ENCODE measurements at places on chromosomes 3 and 15.

- no peak for DNase-seq
Measured at GRCh38 chr3:83189634-83190033, 1428.2 kb upstream of the GBE1 start.

- DNase-seq = no peak
Measured at GRCh38 chr3:196336319-196337145, 1.7 kb downstream of the TM4SF19 start.

GRCh38 chr15:69141286-69141701 is 19.1 kb upstream of the GLCE start:
- DNase-seq = no peak

DNA sequence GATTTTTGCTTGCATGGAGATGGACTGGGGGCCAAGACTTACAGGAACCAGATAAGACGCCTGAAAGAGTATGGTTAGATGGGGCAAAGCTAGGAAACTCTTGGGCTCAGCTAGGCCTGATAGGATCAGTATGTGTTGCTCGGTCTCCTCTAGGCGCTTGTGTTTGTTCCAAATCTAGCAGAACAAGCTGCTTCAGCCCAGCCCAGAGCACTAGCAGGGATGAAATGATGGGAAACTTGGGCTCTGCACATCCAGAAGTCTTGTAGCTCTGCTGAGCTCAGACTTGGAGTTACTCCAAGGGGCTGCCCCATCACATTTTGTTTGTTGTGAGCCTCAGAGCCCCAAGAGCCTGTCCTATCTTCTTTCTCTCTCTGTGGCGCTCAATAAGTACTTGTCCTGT is 34.7 kb downstream of the FOXL2 start:
- no peak for DNase-seq

DNA sequence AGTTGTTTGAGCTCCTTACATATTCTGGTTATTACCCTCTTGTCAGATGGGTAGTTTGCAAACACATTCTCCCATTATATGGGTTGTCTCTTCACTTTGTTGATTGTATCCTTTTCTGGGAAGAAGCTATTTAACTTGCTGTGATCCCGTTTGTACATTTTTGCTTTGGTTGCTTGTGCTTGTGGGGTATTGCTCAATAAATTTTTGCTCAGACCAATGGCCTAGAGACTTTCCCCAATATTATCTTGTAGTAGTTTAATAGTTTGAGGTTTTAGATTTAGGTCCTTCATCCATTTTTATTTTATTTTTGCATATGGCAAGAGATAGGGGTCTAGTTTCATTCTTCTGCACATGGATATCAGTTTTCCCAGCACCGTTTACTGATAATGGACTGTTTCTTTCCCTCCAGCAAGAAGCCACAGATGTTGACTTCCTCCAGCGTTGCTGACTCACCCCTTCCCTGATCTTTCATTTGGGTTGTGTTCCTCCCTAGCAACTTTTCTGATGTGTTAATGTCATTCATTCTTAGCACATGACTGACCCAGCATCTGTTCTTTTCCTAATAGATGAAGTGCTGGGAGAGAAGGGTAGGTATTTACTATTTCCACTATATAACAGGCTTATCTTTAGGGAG is 166.7 kb upstream of the SGO1 start:
- DNase-seq = no peak

GRCh38 chr3:105527535-105527934 is 160.8 kb downstream of the ALCAM start:
- DNase-seq = no peak

DNA sequence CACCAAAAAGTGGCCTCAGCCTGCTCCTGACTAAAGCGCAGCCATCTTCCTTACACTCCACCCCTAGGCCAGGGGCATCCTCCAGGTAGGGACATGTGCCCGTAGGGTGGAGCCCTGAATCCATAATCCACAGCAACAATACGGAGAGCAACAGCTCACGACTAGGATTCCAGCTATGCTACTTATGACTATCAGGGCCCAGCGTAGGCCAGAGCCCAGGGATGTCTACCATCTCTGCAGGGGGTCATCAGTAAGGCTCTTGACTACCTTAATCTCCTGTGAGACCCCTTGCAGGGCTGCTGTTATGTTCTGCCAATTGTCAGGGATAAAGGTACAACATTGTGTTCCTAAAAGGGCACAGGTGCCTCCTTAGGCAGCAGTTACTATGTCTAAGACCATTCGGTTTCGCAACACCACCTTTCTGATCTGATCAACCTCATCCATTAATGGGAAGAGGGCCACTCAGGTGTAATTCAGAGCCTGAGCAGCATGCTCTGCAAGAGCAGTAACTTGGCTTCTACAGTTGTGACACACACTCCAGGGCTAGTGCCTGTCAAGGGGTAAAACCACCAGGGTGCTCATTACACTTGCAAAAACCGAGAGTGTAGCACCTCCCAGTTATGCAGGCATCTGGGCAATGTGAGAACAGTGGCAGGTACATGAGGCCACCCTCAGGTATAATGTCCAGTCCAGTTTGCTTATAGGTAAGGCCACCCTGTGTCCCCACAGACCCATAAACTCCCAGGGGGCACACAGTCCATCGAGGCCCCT is 11.0 kb downstream of the CCRL2 start:
- no peak for DNase-seq

DNA sequence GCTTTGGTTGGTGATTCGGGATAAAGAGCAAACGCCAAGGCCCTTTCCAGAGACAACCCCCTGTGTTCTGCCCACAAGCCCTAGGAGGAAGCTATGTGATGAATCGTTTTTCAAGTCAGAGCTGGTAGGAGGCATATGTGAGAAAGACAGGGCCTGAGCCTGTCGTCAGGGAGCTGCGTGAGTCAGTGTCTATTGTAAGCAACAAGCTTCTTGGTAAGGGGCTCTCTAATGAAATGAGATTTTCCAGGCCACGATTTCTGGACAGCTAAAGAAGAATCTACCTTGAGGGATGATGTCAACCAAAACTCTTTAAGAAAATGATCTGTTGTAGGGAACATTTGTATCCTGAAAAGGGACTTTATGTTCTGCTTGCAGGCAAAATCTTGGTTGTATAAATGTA is 318.9 kb upstream of the IL12A start:
- no peak for DNase-seq

GRCh38 chr15:73867956-73868355 is 5.4 kb upstream of the TBC1D21 start:
- DNase-seq = no peak

DNA sequence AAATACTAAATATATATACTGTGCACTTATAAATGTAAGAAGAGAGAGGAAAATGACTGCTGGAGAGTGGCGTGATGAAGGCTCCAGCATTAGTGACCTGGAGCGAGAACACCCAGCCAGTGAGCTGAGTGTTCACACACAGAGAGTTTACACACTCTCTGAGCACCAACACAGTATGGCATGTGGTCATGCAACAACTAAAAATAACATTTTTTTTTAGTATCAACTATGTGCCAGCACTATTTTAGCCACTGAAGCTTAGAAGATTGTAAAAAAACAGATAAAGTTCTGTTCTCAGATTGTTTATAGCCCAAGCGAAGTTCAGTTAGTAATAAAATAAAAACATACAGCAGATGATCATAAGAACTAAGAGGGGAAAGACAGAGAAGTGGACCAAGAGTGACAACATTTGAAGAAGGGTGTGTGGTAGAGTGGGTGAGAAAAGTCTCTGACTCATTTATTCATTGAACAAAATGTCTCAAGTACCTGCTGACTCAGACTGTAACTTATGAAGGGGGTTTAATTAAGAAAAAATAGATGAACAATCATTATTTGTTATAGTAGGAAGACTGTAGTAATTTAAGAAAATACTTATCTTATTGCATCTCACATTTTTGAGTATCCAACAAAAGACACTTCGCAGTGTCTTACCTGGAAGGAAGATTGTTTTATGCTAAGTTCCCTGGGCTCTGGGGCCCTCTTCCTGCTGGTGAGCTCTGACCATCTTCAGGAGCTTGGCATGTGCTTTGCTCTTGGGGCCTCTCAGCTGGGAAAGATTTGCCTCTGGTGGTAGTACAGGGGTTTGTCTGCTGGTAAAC is 43.8 kb downstream of the GAP43 start:
- no peak for DNase-seq

- no peak for DNase-seq
Measured at GRCh38 chr3:72475258-72476138, 372.7 kb downstream of the SHQ1 start.

GRCh38 chr3:101414121-101414520 is 93.7 kb upstream of the IMPG2 start:
- DNase-seq = no peak

DNA sequence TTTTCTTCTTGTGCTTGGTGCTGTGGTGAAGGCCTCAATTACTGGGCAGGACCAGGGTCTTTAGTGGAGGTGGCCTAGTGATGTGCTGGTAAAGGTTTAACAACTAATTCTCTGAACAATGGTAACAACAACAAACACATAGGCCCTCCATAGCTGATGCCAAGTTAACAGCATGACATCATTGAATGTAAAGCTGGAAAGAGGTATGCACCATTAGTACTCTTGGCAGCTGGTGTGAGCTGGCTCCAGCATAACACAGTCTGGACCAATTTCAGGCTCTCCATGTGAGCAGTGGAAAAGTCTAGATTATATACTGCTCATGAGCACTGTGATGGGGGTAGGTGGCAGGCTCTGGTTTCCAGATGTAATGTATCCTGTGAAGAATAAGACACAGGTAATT is 61.8 kb downstream of the SLC7A14 start:
- no peak for DNase-seq

GRCh38 chr3:37864904-37865303 is 3.2 kb downstream of the CTDSPL start:
- no peak for DNase-seq

- no peak for DNase-seq
Measured at GRCh38 chr3:185699927-185700326, 113.8 kb downstream of the SENP2 start.

GRCh38 chr15:57373882-57374276 is 2.4 kb upstream of the CGNL1 start:
- no peak for DNase-seq
